ENCODE measurements at places on chromosomes 13 and 19.

DNA sequence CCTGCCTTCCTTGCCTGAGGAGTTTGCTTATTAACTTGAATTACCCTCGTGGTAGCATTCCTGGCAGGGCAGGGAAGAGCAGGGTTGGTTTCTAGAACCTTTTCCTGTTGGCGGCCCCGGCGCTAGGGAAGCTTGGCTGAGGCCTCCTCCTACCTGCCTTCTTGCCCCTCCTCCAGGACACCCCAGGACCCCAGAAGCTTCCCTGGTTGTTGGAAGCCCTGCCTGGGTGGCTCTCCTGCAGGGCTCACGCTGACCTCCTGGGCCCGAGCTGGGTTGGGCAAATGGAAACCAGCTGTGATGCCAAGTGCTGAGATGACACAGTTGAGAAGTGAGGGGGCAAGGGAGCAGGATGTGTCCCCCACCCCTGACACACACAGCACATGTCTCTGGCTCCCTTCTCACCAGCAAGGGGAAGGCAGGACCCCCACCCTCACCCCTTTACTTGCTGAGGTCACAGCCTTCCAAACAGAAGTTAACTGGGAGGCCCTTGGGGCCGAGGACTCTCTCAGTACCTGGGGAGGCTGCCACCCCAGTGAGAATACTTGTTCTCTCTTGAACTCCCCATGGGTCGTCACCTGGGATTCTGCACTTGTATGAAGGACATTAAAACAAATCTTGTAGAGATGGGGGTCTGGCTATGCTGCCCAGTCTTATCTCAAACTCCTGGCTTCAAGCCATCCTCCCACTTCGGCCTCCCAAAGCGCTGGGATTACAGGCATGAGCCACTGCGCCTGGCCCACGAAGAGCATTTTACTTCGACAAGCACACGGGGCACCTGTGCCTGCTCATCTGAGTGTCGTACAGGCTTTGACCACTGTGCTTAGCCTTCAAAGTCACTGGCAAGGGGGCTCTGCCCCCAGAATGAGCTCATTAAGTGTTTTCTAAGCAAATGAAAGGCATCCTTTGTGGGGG, 10.5 kb downstream of the CEBPA start:
- DNase-seq: no peak

GRCh38 chr19:18220632-18221275, 5.5 kb downstream of the PDE4C start:
- DNase-seq: no peak

- DNase-seq: no peak
Measured at GRCh38 chr19:7863971-7864689, 10.1 kb downstream of the PRR36 start.

DNA sequence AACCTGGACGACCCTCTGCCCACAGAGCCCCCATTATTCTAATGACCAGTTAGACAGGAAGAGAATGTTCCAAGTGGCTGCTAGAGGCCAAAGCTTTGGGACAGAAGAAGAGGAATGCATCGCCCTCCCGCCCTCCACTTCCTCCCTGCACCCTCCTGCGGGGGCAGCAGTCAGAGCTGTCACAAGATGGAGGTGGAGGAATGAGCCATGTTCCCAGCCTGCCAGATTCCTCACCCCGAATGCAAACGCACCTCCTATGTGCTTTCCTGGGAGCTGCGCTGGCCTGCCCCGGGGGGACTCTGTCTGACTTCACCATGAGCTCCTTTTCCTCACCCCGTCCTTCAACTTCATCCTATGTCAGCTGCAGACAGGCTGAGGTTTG, 1.7 kb downstream of the YJEFN3 start:
- DNase-seq: peak; percentile 26

- DNase-seq: no peak
Measured at GRCh38 chr13:100333141-100333540, 244.2 kb downstream of the PCCA start.

DNA sequence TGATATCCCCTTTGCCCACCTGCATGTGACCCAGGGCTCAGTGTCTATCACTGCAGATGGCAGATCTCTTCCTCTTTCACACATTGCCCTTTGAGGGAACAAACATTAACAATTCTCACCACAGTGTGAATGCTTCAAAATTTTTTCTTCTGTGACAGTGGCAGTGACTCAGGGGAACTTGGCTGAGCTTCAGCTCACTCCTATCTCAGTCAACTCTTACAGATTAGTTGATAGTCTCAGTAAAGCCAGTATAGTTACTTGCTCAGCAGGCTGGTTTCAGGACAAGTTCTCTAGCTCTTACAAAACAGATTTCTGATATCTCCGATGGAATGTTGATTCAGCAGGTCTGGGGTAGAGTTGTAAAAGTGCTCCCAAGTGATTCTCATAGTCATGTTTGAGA, 166.9 kb downstream of the DLEU7 start:
- no peak for DNase-seq

DNA sequence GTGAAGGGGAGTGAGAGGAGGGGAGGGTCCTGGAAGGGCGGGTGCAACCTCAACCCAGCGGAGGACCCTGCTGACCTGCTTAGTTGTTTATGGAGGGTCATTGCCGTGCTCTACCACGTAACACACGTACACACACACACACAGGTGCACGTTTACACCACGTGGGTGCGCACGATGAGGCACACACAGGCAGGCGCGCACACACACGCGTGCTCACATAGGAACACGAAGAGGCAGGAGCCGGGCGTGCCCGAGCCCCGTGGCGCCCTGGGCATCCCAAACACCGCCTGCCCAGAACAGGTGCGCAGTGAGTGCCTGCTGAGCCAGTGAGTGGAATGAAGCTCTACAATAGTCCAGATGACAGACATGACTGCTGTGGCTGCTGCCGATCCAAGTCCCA, 11.2 kb upstream of the MADCAM1 start:
- no peak for DNase-seq

DNA sequence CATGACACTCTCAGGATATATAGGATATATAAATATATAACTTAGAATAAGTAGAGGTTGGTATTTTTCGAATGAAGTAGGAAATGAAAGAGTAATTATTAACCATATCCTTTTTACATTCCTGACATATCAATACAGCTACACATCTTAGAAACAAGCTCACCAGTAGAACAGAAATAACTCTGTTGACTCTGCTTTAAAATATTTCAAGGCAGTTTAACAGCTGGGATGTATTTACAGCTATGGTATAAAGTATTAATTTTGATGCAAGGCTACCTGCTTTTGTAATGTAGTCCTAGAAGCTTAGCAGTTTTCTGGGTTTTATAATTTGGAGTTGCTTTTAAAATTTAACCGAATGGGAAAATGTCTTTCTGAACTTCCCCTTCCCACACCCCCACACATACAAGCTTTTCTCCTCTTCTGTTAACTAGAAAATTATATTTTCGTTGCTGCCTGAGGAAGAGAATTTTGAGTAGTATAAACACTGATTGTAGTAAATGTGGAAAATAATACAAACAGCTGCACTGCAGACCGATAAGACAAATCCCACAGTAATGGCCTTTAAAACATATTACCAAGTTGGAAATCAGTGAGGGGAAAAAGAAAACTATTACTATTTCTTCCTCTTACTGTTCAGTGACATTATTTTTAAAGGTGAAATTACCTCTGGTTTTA, 147.7 kb downstream of the GGACT start:
- DNase-seq: no peak

- no peak for DNase-seq
Measured at GRCh38 chr13:60463787-60464186, 66.8 kb downstream of the TDRD3 start.
